Cortex of kidney (tissue), 1 donor: ENCODE measurements at places on chromosomes 5 and 9.

GRCh38 chr9:31730398-31730797 is 654.0 kb upstream of the ACO1 start:
- no peak for DNase-seq

DNA sequence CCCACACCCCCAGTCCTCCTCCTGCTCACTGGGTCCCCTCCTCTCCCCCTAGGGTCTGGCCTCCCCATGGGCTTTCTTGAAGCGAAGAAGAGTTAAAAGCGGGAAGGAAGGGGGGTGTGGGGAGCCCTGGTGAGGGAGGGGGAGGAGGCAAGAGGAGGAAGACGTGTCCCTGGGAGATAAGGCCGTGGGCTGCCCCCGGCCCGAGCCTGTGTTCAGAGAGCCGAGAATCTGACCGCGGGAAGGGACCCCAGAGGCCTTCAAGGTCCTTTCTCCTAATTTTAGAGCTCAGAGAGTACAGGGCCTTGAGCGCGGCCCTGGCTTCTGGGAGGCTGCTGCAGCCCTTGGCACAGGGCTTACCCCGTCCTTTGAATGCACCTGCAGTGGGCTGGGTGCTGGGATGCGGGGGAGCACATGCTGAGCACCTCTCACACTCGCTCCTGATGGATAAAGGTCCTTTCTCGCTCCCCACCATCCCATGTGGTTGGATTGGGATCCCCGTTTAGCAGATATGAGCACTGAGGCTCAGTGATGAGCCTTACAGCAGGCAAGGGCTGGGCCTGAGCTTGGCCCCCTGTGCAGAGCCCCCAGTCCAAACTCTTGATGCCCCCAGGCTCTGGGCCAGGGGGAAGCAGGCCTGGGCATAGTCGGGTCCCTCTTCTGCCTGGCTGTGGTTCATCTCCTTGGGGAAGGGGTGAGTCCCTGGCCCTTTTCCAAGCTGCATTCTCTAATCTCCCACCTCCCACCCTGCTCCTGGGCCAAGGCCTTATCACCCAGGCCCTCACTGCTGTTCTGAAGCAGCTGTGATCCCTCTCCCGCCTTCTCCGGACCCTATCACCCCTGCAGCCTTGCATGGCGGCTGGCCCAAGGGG is 5.9 kb downstream of the GFI1B start:
- no peak for DNase-seq

- DNase-seq = no peak
Measured at GRCh38 chr9:71863631-71864030, 47.4 kb downstream of the ABHD17B start.

GRCh38 chr9:78235256-78235761 is 566 bp upstream of the CEP78 start:
- no peak for DNase-seq

DNA sequence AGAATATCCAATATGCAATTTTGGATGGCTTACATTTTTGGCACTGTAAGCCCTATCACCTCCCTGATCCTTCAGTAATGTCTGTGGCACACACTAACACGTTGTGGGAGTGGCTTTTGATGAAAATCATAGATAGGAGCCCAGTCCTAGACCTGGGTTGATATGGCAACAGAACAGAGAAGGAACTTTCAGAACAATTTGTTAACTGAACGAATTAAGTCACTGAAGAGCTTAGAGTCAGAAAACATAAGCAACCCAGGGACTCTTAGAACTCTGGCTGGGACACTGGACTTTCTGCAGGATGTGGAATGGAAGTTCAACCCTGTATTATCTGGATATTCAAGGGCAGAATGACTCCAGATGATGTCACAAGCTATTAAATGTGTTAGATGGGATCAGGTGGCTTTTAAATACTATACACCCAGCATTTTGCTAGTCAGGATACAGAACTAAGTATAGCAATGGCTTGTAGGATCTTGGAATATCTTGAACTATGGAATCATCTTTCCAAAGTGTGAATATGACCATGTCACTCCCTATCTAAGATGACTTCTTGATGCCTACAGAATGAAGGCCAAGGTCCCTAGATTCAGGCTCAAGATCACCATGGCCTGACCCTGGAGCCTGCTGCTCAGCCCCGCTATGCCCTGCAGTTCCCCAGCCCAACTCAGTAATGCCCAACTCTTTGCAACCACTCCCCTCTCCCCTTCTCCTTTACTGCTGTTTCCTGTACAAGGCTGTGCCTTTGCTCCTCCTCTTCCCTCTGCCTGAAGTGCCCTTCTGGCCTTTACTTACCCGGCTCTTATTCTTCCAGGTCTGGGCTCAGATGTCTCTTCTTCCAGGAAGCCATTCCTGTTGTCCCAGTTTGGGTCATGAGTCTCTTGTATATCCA is 42.8 kb downstream of the VLDLR start:
- no peak for DNase-seq

- no peak for DNase-seq
Measured at GRCh38 chr9:126320158-126320922, 6.3 kb upstream of the MVB12B start.

DNA sequence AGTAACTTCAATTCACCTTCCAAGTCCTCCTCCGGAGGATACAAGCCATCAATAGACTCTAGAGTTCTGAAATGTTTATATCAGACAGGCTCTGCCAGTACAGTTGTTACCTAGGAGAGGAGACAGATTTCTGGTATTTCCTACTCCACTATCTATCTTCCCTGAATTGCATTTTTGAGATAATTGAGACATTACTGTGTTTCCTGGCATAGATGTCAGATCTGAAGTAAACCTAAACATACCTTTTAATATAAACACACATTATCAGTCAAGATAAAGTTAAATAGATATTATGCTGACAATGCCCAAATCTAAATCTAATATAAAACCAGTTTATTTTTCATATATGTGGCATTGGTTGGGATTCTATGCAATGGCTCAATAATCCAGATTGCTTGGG is 8.2 kb upstream of the TYRP1 start:
- DNase-seq = no peak

- DNase-seq = no peak
Measured at GRCh38 chr9:72044095-72044494, 16.3 kb downstream of the C9orf57 start.
